ENCODE measurements at places on chromosomes 1 and 21. TPM values are rescaled to one million over a fixed set of nuclear protein-coding genes. Genes with fewer than 3 reads are reported as not detected.

Gene MFAP2
- 0.55 TPM for total RNA-seq

Gene NTMT2
- not detected for total RNA-seq

Gene HSD11B1
- total RNA-seq: not detected

Gene BMP8B
- total RNA-seq: 4.2 TPM

Gene S100A3
- 90.5 TPM for total RNA-seq

Gene IRF6
- 0.28 TPM for total RNA-seq

Gene GPATCH4
- 76.8 TPM for total RNA-seq

Gene METTL25B
- total RNA-seq: 24.1 TPM

Gene FAM163A
- not detected for total RNA-seq

Gene DNASE2B
- not detected for total RNA-seq

Gene GIPC2
- not detected for total RNA-seq

Gene HCRTR1
- not detected for total RNA-seq

Gene TEX38
- total RNA-seq: not detected

Gene FCRL6
- total RNA-seq: not detected

Gene SPATA21
- total RNA-seq: 0.17 TPM

Gene EFNA4
- total RNA-seq: 7.3 TPM
